Neural progenitor cell (in vitro differentiated cells): ENCODE measurements at places on chromosomes 6 and 20. TPM values are rescaled to one million over a fixed set of nuclear protein-coding genes. Genes with fewer than 3 reads are reported as not detected.

GRCh38 chr20:63218701-63219446, 2.9 kb upstream of the YTHDF1 start:
- no peak for DNase-seq

The IL20RA gene
- not detected in 2 replicates for total RNA-seq

DNA sequence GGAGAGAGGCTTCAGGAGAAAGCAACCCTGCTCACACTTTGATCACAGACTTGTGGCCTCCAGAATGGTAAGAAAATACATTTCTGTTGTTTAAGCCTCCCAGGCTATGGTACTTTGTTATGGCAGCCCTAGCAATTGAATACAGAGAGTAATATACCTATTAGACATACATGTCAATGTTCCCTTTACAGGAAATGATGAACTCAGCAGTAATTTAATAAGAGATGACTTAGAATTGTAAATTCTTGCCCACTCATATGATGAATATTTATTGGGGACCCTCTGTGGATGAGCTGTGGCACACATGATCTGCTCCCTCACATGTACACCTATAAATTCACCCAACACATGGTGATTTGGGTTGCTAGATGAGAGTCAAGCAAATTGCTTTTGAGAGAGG, 20.4 kb upstream of the FOXA2 start:
- no peak for DNase-seq

GRCh38 chr6:104632588-104632987, 227.1 kb downstream of the HACE1 start:
- no peak for DNase-seq

DNA sequence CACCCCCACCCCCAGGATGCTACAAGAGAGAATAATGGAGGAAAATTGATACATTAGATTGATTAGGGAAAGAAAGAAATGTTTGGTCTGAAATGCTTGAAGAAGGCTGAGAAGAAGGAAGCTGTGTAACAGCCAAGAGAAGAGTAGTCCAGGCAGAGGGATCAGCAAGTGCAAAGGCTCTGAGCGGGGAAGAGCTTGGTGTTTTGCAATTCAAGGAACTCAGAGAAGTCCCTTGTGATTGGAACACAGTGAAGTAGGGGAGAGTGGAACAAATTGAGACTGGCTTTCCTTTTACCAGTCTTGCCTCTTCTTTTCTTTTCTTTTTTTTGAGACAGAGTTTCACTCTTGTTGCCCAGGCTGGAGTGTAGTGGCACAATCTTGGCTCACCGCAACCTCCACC, 76.6 kb upstream of the CHD6 start:
- no peak for DNase-seq

DNA sequence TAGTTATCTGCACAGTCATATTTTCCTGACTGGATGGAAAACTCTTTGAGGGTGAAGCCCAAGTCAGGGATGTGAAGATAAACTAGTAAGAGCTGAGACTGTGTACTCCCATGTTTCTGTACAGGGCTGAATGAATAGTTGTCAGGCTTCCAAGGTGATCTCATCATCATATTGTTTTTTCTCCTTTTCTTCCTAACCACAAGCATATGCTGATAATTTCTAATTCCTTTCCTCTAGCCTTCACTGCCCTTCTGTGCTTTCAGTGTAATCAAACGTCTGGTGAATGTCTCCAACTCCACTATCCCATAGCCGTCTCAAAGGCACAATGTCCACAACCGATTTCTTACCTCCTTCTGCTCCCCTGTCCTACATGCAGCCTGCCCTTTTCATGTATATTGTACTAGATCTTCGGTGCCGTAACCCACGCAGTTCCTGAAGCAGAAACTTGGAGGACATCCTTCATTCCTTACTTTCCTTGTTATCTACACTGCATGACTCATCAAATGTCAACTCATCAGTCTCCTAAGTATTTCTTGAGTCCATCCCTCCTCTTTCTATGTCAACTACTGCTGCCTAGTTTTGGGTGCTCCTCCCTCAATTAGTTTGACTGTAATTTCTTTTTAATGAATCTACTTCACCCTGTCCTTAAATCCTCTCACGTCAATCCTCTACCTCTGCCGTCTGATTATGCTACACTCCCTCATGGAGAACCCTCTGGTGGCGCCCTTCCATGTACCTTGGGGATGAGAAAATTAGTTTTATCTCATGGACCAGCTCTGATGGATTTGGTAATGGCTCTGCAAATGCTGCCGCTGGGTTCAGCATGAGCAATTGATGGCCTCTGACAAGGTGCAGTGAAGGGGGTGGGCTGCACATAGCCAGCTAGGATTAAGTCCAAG, 21.9 kb downstream of the NCOA7 start:
- no peak for DNase-seq

The WFDC10B gene
- not detected in 2 replicates for total RNA-seq

The BANF2 gene
- not detected in 2 replicates for total RNA-seq

DNA sequence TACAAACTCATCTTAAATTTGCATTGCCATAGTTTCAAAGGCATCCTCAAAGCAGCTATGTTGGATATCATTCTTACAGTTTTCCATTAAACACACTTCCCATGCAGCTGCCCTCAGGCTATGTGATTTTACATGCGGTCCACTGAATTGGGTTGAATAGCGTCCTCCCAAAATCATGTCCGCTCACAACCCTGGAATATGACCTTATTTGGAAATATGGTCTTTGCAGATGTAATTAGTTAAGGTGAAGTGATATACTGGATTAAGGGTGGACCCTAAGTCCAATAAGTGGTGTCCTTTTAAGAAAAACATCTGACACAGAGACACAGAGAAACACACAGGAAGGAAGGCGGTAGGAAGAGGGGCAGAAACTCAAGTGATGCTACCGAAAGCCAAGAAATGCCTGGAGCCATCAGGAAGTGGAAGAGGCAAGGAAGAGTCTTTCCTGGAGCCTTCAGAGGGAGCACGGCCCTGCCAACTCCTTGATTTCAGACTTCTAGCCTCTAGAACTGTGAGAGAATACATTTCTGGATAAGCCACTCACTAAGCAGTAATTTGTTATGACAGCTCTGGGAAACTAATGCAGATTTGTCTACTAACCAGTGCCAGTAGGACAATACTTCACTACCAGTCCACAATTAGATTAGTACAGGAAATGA, 42.7 kb upstream of the NHSL1 start:
- no peak for DNase-seq
